ENCODE measurements at places on chromosomes 6 and 20.

GRCh38 chr6:12899046-12899833, 182.7 kb downstream of the PHACTR1 start:
- no peak for DNase-seq

- DNase-seq: no peak
These were observed 57.4 kb downstream of the EZR start for GRCh38 chr6:158761746-158762145.

DNA sequence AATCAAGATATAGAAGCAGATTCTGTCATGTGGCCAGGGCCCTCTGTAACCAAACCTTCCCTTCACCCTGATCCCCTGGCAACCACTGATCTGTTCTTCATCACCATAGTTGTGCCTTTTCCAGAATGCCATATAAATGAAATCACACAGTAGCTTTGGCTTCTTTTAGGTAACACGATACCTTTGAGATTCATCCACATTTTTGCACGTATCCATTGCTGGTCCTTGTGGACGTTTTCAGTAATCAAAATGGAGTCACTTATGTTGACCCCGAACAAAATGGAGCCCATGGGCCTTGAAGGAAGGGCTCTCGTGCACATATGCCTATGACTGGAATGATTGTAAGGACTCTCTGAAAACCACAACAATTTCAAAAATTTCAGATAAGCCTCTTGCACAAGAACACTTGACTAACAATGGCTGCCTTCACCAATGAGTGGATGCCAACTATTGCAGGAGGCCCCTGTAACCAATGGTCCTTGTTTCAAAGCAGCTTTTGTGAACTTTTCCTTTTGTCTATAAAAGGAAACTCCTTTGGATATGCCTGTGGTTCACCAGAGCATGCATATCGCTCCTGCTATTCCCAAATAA, 84.3 kb upstream of the RALY start:
- no peak for DNase-seq

DNA sequence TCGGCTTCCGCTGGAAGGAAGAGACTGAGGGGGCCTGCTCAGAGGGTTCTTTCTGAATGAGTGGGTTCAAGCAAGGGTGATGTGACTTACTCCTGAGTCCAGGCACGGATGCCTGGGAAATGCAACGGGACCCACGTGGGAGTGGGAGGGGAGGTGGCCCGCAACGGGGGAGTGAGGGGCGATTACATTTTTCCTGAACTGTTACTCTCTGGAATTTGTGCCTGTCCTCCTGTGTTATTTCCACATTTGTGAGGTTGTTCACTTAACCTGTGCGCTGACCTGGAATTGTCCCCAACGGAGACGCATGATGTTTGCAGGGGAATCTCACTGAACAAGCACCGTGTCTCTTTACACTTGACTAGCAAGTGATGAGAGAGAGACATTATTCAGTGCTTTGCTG, 209.4 kb downstream of the CDH4 start:
- no peak for DNase-seq

- DNase-seq: no peak
These were observed 85.6 kb upstream of the CARMIL1 start for GRCh38 chr6:25193460-25194171.

DNA sequence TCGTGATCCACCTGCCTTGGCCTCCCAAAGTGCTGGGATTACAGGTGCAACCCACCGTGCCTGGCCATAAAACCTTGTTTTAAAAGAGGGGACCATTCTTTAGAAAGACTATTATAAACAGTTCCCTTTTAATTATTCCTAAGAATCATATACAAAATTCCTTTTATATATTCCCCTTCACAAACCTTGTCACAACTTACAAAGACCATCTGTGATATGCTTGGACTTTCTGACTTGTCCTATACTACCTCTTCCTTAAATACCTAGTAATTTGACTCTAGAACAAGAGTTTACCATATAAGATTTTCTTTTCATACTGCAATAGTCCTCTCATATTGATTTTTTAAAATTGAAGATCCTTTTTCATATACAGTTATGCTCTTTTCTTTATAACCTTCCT, 135.8 kb upstream of the PRSS16 start:
- DNase-seq: no peak

GRCh38 chr20:46946181-46946624, 51.6 kb downstream of the EYA2 start:
- DNase-seq: no peak

- DNase-seq: no peak
These were observed 52.2 kb upstream of the FAM83C start for GRCh38 chr20:35344354-35344837.

DNA sequence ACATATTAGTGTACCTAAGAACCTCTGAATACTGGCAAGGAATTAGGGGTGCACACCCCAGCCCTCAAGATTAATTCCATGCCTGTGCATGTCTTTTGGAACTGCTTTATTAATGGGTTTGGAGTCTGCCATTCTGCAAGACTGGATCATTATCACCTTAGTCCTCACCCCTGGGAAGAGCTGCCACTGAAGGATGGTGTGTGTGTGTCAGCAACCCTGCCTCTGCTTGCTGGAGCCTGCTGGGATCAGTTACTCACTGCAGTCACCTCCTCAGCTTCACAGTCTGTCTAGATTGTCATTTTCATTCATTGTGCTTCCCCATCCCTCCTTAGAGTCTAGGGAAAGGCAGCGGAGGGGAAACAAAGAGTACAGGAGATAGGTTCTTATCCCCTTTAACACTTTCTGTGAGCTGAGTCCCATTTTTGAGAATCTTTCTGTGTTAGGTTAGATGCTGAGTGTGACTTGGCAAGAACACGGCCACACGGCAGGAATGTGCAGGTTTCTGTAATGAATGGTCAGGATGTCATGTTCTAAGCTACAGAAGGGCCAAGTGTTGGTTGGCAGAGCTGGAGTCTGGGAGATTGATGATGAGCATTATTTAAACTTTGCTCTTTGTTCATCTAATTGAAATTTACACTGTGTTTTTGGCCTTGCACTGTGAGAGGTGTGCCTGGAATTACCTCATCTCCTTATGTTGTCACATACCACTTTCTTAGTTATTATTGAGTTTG, 21.1 kb downstream of the GHRH start:
- DNase-seq: no peak

- no peak for DNase-seq
These were observed 15.6 kb downstream of the ILRUN start for GRCh38 chr6:34680802-34681515.

GRCh38 chr6:106857771-106858652, 116.5 kb downstream of the CD24 start:
- DNase-seq: no peak

- no peak for DNase-seq
These were observed 41.1 kb downstream of the SUN5 start for GRCh38 chr20:32963176-32963575.

DNA sequence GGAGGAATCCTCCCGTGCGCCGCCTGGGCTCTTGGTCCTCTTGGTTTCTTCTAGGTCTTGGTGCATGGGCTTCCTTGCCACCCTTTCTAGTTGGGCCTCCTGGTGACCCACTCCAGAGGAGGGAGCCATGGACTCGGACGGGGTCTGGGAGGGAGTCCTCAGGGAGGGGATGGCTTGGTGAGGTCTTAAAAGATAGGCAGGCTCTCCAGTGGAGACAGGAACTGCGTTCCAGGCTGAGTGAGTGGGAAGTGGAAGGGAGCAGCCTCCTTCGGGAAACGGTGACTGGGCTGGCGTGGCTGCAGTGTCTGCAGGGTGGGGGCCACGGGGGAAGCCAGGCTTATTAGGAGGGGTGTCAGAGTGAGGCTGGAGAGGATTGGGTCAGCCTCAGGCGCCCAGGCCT, 152.8 kb downstream of the GRM4 start:
- no peak for DNase-seq

DNA sequence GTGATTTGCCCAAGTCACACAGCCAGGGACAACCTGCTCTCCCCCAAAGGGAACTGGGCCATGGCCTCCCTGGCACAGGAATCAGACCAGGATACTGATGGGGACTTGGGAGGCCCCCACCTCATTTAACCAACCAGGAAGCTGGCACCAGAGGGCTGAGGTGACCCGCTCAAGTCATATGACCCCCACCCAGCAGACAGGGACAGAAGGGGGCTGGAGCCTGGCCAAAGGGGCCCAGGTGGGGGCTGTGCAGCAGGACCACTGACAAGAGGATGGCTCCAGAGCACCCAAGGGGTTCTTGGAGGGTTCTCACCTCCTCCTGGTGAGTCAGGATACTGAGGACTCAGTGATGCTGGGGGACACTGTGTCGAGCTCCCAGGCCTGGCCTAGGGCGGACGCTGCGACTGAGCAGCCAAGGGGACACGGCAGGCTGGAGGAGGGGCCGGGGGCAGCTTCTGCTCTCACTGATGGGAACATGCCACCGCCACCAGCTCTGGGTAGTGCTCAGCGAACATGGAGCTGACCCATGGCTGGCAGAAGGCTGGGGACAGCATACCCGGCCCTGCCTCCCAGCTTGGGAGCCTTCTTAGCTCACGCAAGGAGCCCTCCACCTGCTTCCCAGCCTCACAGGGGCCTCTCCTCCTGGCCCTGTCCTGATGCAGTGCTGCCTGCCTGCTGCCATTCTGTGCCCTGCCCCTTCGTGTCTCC, 1.2 kb downstream of the CST7 start:
- no peak for DNase-seq

DNA sequence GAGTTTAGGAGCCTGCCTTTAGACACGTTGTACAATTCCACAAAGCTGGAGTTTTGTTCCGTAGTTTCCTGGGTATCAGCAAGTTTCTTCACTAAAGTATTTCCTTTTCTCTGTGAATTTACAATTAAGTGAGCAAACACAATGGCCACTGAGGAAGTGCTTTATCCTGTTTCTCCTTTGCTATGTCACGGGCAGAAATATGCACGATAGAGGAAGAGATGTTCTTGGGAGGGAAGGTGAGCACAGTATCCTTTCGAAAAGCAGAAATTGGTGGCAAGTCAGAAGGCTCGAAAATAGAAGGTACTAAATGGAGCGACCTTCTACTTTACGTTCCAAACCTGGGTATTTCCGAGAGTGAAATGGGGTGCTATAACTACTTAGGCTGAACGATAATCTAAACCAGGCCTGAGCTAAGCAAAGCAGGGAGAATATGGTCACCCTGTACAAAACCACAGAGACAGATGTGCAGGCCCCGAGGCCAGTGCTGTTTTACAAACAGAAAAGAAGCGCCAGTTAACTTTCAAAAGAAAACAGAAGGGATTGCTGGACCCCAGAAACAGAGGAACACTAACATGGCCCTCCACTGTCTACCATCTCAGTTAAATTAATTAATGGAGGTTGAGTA, 259.6 kb downstream of the TBC1D7 start:
- no peak for DNase-seq

GRCh38 chr6:35351422-35351821, 9.1 kb downstream of the PPARD start:
- no peak for DNase-seq

GRCh38 chr20:32582659-32583580, 2.2 kb downstream of the NOL4L start:
- no peak for DNase-seq

- DNase-seq: no peak
These were observed 24.2 kb upstream of the TMX4 start for GRCh38 chr20:8043687-8044282.

DNA sequence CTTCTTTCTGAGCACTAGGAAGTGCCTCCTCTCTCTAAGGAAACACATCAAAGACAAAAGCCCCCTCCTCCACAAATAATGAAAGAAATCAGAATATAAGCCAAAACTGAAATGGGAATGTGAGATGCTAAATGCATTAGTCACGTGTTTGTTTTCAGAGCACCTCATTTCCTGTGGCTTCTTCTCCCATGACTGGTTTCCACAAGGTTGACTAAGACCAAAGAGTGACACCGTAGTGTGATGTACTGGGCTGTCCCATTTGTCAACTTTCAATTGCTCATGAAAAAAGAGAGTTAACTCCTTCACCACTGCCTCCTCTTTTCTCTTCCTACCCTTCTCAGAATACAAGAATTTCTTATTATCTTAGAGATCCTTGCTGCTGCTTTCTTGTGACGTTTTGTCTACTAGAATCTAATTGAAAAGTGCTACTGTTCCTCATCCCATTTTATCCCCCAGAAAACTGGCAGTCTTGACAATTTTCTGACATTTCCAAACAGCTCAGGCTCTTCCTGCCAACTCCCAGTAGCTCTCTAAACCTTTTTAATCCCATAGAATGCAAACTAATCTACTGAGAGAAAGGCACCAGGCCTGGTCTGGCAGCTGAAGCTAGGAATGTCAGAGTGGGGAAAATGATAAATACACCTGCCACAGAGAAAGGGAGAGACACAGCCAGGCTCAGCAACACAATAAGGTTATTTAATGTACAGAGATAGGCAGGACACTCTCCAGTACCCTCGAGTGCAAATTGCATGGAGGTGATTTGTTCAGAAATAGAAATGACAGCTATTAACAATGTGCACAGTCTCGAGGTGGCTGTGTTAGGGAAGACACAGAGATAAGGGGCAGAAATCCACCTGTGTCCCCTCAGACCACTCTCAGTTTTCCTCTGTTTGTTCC, 671.7 kb upstream of the NRSN1 start:
- DNase-seq: no peak

GRCh38 chr6:152184917-152185574, 377.6 kb downstream of the ESR1 start:
- no peak for DNase-seq

- no peak for DNase-seq
These were observed 2.3 kb downstream of the CPNE5 start for GRCh38 chr6:36837022-36837339.

GRCh38 chr6:48186746-48187145, 75.7 kb upstream of the PTCHD4 start:
- DNase-seq: no peak

DNA sequence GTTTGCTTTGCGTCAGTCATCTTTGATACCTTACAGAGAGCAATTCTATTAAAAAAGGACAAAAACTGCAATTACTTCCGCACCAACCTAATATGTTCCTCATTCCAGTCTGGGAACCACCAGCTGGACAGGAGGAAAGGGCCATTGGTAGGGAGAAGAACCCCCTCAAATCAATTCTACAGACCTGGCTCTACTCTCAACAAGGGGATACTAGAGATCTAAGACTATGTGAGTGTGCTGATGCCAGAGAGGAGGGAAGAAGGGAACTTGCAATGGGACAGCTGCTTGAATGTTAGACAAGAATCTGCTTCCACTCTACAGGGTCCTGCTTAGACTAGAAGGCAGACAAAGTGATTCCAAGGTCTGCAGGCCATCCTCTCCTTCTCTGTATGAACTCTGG, 13.3 kb downstream of the MRPS18A start:
- DNase-seq: no peak

DNA sequence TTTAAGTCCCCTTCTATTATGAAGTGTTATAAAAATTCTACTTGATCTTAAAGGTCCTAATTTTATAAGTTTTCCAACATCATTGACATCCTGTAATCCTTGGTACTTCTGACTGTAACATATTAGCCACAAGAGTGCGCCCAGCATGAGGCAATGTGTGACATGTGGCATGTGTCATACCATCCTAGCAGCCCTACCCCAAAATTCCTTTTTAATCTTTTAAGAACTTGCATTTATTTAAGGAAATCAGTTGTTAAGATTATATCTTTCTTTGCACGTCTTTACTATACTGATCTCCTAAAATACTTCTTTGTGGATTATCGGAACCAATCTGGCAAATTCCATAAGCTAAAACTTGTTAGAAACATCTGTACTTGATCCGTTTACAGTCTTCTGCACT, 167.1 kb upstream of the SLC24A3 start:
- no peak for DNase-seq
